NCI-H1930 (cell line): ENCODE measurements at places on chromosomes 1 and 21.

- no peak for DNase-seq
Observed at GRCh38 chr1:211328084-211328694, 1.6 kb downstream of the TRAF5 start.

GRCh38 chr1:221309723-221310122 lies 430.5 kb downstream of the HLX start:
- no peak for DNase-seq

DNA sequence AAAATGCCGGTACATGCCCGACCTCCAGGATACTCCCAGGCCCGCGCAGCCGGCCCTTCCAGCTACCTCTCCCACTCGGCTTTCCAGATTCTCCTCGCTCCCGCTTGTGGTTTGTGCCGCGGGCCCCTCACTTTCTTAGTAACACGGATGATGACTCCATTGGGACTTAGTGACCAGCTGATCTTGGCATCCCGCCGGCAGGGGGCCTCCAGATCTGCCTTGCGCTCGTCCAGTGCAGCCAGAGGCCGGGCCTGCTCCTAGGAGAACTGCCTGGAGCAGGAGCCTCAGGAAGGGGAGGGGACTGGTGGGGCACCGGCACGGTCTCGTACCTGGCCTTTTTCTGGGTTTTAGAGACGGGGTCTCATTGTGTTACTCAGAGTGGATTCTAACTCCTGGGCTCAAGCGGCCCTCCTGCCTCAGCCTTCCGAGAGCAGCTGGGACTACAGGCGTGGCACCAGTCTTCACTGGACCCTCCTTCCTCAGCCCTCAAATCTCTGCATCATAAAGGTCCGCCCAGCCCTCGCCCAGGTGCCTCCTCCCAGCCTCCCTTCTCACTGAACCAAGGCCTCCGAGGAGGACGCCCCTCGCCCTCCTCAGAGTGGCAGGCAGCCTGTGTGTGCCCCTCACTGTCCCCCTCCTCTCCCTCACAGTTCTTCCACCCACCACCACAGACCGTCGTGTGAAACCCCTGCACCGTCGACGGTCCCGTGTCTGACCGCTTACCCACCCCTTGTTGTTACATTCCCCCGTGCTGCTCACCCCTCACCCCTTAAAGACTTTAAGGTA lies 78.6 kb downstream of the SLC25A24 start:
- DNase-seq = no peak

- no peak for DNase-seq
Observed at GRCh38 chr21:28703861-28704260, 288.8 kb downstream of the LTN1 start.

- DNase-seq = no peak
Observed at GRCh38 chr1:174726167-174726879, 273.4 kb upstream of the CACYBP start.

DNA sequence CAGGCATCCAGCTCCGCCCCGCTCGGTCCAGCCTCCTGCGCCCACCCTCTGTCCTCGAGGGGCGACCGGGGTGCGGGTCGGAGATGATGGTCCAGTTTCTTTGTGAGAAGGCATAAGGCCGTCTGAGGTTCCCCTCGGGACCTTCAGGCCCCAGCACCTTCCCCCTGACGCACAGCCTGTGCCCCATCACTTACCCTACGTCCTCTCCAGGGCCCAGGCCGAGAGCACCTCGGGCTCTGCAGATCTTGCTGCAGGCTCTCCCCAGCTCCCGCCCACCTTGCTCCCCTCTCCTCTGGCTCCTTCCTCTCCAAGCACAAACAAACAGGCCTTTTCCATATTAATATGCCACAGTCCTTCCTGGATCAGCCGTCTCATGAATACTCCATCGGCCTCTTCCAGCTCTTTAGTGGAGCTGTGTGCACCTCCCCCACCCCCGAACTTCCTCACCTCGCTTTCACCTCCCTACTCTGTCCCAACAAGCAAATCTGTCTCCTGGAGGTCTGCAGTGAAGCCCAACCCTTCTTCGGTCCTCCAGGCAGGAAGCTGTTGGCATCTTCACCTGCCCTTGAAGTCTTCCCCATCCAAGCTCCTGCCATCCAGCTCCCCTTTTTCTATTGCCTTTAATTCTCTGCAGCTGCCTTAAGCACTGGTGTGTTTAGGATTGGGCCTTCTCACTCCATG lies 448 bp upstream of the COL9A2 start:
- DNase-seq = no peak

GRCh38 chr21:42276076-42276475 lies 39.1 kb downstream of the TFF3 start:
- DNase-seq = no peak

DNA sequence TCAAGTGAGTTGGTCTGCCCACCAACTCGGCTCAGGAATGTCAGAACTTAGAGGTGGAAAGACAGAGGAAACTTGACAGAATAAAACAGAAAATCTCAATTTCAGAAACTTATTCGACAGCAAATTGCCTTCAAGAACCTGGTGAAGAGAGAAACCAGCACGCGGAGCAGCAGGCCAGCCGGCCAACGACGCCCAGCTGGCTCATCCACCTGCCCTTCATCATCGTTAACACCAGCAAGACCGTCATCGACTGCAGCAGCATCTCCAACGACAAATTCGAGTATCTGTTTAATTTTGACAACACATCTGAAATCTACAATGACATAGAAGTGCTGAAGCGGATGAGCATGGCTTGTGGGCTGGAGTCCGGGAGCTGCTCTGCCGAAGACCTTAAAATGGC lies 350.8 kb upstream of the CAMK1G start:
- DNase-seq = no peak

DNA sequence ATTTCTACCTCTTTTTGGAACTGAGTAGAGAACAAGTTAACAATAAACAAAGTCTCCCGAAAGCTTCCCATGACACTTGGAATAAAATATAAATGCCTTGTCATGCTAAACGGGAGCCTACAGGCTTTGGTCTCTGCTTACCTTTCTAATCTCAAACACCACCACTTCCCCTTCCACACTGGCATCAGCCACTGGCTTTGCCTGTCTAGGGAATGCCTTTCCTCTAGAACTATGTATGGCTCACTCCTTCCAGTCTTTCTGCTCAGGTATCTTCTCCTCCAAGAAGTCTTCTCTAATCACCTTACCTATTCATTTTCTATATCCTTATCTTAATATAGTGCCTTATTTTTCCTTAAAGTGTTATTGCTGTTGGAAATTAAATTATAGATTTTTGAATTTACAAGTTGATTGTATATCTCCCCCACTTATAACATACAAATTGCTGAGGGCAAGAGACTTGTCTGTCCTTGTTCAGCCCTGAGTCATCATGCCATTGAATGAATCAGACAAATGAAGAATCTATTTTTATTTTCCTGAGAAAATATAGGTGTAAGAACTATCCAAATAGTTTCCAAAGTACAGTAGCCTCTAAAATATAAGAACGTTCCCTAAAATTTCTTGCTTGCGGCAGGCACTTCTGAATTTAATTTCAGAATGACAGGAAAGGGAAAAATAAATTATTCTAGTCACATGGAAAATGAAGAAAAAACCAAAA lies 119.2 kb downstream of the TM2D1 start:
- no peak for DNase-seq

- DNase-seq = no peak
Observed at GRCh38 chr1:67604778-67605177, 80.2 kb upstream of the GADD45A start.

- no peak for DNase-seq
Observed at GRCh38 chr1:201393076-201393475, 6.0 kb downstream of the LAD1 start.

GRCh38 chr1:239128541-239128940 lies 257.8 kb upstream of the CHRM3 start:
- no peak for DNase-seq

- no peak for DNase-seq
Observed at GRCh38 chr1:156691665-156692440, 13.5 kb downstream of the CRABP2 start.

- DNase-seq = no peak
Observed at GRCh38 chr1:171868217-171868803, 27.0 kb downstream of the DNM3 start.

GRCh38 chr1:201518071-201518470 lies 11.1 kb upstream of the CSRP1 start:
- no peak for DNase-seq

GRCh38 chr1:62809788-62810187 lies 25.9 kb downstream of the ATG4C start:
- DNase-seq = no peak

GRCh38 chr1:233121947-233122559 lies 171.6 kb downstream of the NTPCR start:
- no peak for DNase-seq

- no peak for DNase-seq
Observed at GRCh38 chr1:87937831-87938395, 609.2 kb downstream of the LMO4 start.

GRCh38 chr1:53693339-53693738 lies 45.6 kb downstream of the GLIS1 start:
- no peak for DNase-seq

DNA sequence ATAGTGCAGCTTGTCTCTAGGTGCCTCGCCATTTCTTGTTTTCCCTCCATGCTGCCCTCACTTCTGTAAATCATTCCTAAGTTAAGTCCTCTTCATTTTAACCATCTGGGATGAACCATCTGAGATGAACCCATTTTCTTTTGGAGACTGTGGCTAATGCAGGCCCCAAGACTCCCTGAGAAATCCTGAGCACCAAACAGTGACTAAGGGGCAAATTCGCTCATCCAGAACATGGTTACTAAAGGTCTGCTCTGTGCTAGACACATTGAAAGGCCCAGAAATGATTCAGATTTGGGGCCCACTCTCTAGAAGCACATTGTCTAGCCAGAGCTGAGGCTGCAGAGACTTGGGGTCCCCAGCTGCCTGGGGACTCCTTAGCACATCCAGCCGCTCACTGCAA lies 151.9 kb upstream of the CTTNBP2NL start:
- DNase-seq = no peak

GRCh38 chr1:68120136-68120791 lies 69.8 kb upstream of the DIRAS3 start:
- DNase-seq = no peak

GRCh38 chr1:931380-932172 lies 7.9 kb downstream of the SAMD11 start:
- DNase-seq = no peak

DNA sequence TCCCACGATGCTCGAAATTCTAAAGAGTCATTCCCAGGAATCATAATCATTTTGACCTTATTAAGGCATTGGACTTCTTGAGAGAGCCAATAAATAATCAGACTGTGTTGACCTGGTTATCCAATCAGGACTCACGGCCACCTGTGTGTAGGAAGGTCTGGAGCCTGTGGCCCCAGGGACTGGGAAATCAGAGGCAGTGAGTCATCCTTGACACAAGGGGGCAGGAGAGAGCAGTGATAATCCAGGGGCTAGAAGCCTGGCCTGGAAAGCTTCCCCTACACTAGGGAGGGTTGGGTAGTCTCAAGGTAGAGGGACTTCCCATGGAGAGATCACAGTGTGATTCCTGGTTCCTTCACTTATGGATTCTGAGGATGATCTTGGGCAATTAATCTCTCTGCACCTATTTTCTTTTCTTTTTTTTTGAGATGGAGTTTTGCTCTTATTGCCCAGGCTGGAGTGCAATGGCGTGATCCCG lies 4.7 kb downstream of the MR1 start:
- DNase-seq = peak; percentile 29

DNA sequence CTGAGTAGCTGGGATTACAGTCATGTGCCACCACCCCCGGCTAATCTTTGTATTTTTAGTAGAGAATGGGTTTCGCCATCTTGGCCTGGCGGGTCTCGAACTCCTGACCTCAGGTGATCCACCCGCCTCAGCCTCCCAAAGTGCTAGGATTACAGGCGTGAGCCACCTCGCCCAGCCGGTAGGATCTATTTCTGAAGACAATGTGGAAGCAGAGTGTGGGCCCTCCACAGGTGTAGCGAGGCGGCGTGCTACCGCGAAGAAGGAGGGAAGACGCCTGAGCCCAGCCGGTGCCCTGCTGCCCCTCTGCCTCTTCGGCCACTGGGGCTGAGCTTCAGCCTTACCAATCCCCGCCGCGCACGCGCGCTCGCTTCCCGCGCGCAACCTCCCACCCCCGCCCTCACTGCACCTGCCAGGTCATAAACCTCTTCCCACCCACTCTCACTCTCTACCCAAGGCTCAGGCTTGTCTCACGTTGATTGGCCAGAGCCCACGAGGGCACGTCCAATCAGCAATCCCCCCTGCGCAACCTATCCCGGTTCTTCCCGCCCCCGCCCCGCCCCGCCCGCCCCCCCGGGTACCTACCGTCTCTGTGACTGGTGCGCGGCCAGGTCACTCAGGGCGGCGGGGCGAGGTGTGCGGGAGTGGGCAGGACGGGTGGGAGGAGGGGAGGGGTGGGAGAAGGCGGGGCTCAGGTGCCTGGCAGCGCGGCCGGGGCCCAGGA lies 409 bp upstream of the HOOK1 start:
- peak; percentile 97 for DNase-seq

GRCh38 chr1:42037586-42037985 lies 115.6 kb upstream of the GUCA2B start:
- DNase-seq = no peak

GRCh38 chr1:8351693-8352470 lies 34.0 kb downstream of the SLC45A1 start:
- no peak for DNase-seq

DNA sequence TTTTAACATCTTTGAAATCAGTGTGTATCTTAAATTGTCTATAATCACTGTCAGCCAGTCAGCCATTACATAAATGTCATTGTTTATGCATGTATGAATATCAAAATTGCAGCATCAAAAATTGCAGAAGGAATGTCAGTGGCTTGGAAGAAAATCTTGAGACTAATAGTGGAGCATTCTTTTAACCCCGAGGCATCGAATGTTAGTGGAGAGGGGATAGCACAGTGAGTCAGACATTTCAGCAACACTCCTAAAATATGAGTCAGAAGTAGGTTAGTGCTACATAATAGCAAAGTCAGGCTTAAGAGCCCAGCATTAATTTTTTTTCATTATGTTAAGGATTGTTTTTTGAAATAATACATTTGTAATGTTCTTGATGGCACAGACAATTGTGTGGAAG lies 45.5 kb downstream of the SNRPE start:
- DNase-seq = no peak
